ENCODE measurements at places on chromosomes 12 and 14.

DNA sequence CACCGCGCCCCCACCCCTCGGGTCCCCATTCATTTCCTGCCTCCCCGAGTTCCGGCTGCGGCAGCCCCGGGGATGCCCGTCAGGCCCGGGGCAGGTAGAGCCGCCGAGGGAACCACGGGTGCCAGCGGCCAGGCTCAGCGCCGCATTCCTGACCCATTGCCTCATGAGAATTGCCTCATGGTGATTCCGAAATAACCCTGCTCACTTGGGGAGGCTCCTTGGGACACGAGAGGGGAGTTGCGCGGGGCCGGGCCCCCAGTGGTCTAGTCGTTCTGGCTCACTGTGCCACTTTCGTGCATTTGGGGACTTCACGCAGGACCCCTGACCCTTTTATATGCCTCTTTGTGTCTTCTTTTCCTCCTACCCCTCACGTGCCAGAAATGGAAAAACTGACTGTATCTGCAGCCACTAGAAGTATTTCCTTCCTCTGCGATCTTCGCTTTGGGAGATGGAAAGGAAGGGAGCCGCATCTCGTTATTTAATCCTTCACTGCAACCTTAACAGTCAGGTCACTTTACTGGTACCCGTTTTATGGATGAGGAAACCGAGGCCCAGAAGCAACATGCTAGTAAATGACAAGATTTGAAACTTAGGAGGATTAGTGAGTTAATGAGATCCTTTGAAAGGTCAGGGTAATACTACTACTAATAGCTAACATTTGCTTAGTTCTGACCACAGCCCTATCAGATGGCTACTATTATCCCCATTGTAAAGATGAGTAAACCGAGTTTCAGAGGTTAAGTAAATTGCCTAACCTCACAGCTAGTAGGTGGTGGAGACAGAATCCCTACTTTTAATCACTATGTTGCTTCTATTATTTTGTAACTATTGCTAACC lies 768 bp downstream of the PTPN11 start:
- no peak for DNase-seq

DNA sequence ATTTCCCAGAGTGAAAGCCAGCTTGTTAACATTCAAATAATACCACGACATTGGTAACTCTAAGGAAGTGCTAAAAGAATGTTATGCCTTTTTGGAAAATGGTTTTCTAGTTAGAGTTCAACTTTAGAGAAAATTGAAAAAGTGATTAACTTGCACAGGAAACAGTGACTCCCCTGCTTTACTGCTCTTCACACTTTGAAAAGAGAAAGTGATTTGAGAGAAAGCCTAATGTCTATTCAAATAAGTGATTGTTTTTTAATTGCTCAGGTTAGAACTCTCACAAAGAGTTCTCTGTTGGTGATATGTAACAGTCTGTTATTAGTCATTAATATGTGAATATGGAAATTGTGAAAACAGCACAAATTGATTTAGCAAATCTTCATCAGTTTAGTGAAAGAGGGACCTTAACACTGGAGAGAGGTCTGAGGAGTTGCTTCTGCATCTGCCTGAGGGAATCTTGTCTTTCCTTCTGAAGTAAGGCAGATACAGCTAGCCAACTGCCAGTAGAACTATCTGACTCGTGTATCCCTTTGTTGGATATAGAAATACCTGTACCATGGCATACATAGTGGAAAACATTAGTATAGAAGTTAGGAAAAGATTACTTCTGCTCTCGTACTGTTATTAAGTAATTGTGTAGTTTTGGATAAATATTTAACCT lies 25.5 kb downstream of the ATF7IP start:
- no peak for DNase-seq

- DNase-seq, result no peak
Observed at GRCh38 chr12:57129889-57130288, 1.6 kb downstream of the LRP1 start.

GRCh38 chr14:80275208-80275850 lies 64.0 kb upstream of the DIO2 start:
- no peak for DNase-seq

GRCh38 chr12:58906917-58907316 lies 13.4 kb downstream of the LRIG3 start:
- no peak for DNase-seq
